ENCODE measurements at places on chromosomes 3 and 15.

DNA sequence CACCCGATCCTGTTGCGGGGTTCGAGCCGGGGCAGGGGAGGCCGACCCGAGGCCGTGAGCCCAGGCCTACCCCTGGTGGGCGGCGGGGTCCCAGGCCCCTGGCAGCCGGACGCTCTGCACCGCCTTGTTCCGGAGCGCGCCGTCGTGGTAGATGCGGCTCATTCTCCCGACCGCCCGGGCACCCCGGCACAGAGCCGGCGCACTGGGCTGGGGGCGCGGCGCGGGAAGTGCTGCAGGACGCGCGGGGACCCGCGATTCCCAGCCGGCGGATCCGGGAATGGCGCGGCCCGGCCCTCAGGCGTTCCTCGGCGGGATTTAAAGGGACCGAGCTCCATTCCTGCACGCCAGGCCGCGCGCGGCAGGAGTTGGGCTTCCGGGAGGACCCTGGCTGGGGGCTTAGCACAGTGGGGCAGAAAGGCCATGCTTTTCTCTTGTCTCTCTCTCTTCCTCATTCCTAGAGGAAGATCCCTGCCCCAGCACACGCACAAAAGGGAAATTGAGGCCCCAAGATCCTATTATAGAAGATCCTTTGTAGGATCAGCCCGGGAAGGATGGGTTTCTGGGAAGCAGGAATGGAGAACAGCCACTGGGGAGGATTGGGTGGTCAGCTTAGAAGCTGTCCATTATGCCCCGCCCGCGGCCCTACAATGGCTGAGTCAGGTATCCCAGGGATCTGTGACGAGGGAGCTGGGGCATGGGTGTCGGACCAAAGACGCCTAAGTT, at the start of gene ARPIN:
TSS of gene ARPIN (minus strand) at position 279 of the 723 bp plus-strand sequence. CDS start at position 162, 117 bp downstream.
- no peak for DNase-seq

GRCh38 chr15:62334536-62334935, 169.5 kb upstream of the C2CD4B start:
- no peak for DNase-seq

GRCh38 chr3:46811615-46812236, 51.5 kb downstream of the MYL3 start:
- no peak for DNase-seq

GRCh38 chr3:159632851-159633250, 355.8 kb upstream of the IL12A start:
- no peak for DNase-seq

DNA sequence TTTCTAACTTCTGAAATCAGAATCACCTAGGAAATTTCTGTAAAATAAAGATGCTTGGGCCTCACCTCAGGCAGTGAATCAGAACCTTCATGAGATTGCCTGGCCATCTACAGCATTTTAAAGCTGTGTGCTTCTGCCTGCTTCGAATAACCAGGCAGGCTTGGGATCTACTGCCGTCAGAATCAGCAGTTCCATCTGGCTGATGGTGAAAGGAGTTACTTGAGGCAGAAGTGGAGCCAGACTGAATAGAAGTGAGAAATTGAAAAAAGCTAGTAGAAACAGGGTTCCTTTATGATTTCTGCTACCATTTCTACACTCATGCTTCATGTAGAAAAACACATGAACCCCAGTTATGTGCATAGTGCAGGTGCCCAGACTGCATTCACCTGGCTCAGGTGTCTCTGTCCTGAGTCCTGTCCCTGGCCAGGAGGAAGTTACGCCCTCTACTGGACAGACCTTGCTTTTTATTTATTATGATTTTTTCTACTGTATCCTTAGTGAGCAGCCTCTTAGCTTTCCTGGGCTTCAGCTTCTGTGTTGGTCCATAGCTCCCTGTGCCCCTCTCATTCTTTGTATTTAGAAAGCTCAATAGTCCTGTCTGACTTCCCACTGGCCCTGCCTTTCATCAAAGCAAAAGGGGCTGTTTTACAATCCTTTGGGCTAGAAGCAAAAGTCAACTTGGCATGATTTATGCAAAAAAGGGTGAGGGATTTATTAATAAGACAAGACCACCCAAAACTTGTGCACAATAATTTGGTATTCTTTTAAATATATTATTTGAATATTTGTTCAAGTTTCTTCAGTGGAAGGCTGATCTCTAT, 200.8 kb upstream of the GOLGA6L4 start:
- no peak for DNase-seq

DNA sequence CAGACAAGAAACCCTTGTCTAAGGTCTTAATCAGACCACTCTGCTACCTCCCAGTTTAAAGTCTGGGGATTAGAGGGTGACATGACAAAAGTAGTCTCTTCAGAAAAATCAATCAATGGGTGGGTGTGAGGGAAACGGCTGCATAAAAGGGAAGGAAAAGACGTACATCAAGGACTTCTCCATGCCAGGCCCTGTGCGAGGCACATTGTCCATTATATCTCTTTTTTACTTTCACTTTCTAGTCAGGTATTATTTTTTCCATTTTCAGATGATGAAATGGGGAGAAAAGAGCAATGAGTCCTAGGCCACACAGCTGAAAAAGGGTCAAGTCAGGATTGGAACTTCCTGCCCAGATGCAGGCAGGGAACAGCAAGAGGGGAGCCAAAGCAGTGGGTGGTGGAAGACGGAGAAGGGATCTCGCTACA, 4.6 kb upstream of the CX3CR1 start:
- DNase-seq, result no peak

DNA sequence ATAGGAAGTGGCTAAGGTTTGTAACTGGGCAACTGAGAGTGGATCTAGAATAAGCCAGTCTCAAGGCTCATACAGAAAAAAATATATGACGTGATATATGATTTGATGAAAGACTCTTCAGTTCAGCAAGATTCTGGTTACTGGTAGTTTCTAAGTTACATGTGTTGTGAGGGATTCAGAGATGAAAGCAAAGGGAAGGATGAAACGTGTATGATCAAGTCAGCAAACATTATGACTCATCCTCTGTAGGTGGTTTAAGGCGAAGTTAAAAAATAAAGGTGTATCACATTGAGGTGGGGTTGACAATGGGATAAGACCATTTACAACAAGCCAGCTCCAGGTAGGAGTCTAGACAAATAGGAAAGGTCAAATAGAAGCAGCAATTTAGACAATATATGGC, 16.2 kb downstream of the TERC start:
- no peak for DNase-seq

DNA sequence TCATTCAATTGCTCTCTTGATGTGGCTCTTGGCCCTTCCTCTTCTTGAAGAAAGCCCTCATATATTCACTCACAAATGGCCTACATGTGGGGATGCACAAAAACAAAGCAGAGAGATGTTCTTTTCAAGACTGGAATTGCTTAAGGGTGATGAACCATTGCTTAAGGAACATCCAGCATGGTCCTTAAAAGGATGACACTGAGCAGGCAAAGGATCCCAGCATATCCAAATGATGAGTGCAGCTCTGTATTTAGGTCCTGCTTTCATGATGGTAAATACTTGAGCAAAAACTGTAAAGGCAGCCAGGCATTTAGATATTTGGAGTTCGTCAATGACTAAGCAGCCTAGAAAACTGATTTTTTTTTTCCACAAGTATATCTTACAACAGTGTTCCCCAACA, 173.8 kb upstream of the ARRDC4 start:
- no peak for DNase-seq

DNA sequence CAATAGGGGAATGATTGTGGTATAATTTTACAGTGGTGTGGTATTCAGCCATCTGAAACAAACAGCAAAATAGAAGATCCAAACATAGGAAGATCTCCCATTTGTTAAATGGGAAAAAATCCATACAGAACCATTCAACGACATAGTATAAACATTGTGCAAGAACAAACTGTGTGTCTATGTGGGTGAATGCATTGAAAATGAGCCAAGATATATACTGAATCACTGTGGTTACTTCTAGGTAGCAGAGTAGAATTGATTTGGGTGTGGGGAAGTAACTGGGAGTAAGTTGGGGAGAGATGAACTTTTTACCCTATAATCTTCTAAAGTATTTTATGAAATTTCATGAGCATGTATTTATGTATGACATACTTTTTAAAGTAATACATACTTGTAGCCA, 123.1 kb upstream of the UMPS start:
- DNase-seq, result no peak

- no peak for DNase-seq
Observed at GRCh38 chr3:14305324-14305723, 97.1 kb upstream of the SLC6A6 start.

- no peak for DNase-seq
Observed at GRCh38 chr3:52373676-52374075, 57.6 kb downstream of the DNAH1 start.

DNA sequence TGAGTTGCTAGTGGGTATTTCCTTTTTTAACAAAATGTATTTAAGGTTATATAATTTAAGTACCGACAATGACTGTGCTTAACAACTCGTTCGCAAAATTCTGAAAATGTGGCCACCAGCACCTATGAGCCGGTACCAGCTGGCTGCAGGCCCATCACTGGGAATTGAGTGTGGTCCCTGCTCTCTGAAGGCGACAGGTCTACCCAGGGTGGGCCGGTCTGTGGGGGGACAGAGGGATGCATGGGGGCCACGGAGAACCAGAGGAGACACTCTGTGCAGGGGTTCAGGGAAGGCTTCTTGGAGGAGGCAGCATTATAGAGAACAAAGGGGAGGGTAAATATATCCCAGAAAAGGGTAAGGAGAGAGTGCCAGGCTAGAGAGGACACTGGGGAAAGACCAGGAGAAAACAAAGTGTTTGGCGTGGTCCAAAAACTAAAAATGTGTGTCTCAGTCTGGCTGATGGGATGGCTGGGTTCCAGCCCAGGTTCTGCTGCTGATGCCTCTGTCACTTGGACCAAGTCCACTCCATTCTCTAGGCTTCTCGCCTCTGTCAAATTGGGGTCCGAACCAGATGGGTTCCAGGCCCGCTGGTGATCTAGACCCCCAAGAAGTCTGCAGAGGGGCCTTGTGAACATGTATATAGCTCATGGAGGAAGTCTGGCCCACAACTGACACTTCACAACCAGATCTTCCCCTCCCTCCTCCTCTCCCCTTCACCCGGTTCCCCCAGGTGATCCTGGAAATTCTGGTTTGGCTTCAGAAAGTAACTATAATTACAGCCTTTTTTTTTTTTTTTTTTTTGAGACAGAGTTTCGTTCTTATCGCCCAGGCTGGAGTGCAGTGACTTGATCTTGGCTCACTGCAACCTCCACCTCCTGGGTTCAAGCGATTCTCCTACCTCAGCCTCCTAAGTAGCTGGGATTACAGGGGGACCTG, 10.7 kb upstream of the CYP11A1 start:
- DNase-seq, result no peak

GRCh38 chr3:7207125-7207524, 346.2 kb downstream of the GRM7 start:
- no peak for DNase-seq

GRCh38 chr15:63067976-63068743, 25.6 kb downstream of the TPM1 start:
- DNase-seq, result no peak

Data from DMS 273 treated with DMSO at 0.1 percent for 48 hours (cell line).